Glomerular endothelial cell (primary cell): ENCODE measurements at places on chromosomes 3 and 15. TPM values are rescaled to one million over a fixed set of nuclear protein-coding genes. Genes with fewer than 3 reads are reported as not detected.

The MYH15 gene
- total RNA-seq: 0.06 and 0.10 TPM in 2 replicates

The MEGF11 gene
- 0.18 and 0.73 TPM in 2 replicates for total RNA-seq

The CCR1 gene
- not detected in 2 replicates for total RNA-seq

The SLITRK3 gene
- total RNA-seq: not detected in 2 replicates

The MST1R gene
- 0.10 and 0.18 TPM in 2 replicates for total RNA-seq

The ZNF385D gene
- total RNA-seq: 2.2 and 3.7 TPM in 2 replicates

The SLC22A13 gene
- total RNA-seq: not detected in 2 replicates

The ACP3 gene
- total RNA-seq: not detected in 2 replicates

The EFCAB12 gene
- total RNA-seq: under 0.01 and 0.12 TPM in 2 replicates

The SCAANT1 gene
- total RNA-seq: not detected in 2 replicates

The SH3GL3 gene
- not detected in 2 replicates for total RNA-seq

The CKMT1A gene
- total RNA-seq: not detected in 2 replicates

The CHL1 gene
- not detected in 2 replicates for total RNA-seq

The RLBP1 gene
- total RNA-seq: not detected in 2 replicates

The ERICH6 gene
- total RNA-seq: not detected in 2 replicates

The CCDC174 gene
- 5.5 and 11.4 TPM in 2 replicates for total RNA-seq

The DAZL gene
- not detected in 2 replicates for total RNA-seq
